ENCODE measurements at places on chromosomes 2 and 18.

DNA sequence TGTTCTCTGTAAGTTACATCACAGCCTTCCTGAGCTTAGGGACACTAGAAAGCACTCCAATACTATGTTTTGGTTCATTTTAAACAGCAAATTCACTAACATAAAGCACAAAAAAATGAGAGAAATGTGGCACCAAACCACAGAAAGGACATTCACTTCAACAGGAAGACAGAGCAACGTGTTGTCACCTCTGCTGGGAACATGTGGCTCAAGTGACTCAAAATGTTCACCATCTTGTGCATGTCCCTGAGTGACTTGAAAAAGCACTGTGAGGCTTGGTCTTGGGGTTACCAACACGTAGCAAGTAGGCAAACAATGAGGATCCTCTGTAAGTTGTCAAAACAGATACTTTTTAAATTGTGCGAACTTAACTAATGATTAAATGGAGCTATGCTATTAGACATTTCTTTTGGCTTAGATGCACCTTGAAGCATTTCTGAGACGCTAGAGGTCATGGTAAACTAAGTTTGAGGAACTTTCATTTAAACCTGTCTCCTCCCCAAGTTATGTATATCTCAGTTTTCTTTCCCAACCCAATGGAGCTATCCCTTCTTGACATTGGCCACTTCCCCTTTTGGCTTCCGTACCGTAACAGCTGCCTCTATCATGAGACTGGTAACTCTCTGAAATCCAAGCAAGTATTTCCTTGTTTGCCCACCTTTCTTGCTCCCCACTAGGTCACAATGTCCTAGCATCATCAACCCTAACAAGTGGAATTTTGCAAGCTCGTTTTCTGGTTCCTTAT, 14.0 kb upstream of the ST6GAL2 start:
- DNase-seq: peak; percentile 25

GRCh38 chr18:45379903-45380302, 235.4 kb upstream of the SLC14A2 start:
- no peak for DNase-seq

DNA sequence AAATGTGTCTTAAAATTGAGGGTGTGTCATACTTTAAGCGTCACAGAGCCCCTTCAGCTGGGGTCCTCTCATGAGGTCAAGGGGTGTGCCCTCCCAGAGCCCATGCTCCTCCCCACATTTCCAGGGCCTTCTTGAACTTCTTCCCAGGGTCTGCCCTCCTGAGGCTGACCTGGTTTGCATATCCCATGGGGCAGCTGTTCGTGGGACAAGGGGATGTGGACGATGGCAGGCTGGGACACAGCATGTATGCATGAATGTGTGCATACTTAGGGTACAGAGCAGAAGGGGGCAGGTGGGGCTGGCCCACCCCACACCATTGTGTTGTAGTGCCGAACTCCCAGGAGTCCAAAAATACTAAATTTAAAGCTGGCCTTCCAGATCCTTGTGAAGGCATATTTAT, 46.2 kb upstream of the TAF1B start:
- no peak for DNase-seq

DNA sequence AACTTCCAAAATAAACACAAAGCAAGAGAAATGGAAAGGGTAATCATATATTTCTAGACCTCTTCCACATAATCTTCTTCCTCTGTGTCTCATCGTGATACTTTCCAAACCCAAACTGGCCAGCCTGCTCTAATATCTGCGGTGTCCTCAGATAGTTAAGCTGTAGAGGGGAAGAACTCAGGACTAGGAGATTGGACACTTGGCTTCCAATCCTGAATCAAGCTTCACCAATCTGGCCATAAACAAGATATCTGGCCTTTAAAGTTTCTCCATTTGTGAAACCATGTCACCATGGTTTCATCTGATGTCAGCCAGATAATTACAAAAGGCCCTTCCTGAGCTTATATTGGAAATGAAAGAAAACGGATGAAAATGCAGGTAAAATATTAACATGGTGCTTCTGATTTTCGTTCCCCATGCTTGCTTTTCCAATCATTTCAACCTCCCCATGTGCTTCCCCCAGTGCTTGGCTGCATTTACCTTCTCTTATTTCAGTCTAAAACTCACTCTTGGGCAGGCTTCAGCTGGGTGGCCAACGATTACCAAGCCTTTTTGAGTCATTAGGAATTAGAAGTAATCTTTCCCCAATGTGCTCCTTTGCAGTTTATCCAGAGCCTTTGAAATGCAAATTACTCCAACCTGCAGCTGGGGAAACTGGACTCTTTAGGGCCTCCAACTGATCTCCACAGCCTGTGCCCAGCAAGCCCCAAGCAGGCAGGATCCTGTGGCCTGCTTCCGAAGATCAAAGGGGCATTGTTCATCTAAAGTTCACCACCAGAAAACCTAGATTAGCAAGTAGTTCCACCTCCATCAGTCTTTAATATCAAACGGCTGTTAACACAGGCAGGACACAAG, 44.5 kb upstream of the MYCN start:
- DNase-seq: no peak

- DNase-seq: no peak
These were observed 89.9 kb downstream of the PTPRM start for GRCh38 chr18:7657050-7657449.

GRCh38 chr18:73235491-73235890, 367.7 kb upstream of the NETO1 start:
- DNase-seq: no peak

GRCh38 chr2:162327806-162328205, 9.3 kb upstream of the IFIH1 start:
- DNase-seq: no peak

- DNase-seq: no peak
These were observed 91.3 kb upstream of the TMEM17 start for GRCh38 chr2:62597323-62597722.

GRCh38 chr18:58542426-58543159, 86.3 kb downstream of the ALPK2 start:
- DNase-seq: no peak
